ENCODE measurements at places on chromosomes 6 and 20.

DNA sequence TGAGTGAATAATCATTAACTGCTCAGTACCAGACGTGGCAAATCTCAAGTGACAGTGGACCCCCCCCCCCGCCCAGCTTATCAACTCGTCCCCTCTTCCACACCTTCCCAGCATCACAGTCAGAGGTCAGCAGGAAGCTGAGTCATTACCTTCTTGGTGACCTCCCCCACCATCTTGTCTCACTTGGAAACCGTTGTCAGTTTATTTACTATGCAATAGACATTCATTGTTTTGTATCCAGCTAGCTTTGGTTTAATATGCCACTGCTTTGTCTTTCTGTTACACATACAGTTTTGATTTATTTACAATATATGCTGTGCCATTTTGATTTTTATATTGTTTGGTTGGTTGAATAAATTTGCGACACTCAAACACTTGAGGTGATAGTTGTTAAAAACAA is 158.1 kb downstream of the QKI start:
- no peak for DNase-seq

DNA sequence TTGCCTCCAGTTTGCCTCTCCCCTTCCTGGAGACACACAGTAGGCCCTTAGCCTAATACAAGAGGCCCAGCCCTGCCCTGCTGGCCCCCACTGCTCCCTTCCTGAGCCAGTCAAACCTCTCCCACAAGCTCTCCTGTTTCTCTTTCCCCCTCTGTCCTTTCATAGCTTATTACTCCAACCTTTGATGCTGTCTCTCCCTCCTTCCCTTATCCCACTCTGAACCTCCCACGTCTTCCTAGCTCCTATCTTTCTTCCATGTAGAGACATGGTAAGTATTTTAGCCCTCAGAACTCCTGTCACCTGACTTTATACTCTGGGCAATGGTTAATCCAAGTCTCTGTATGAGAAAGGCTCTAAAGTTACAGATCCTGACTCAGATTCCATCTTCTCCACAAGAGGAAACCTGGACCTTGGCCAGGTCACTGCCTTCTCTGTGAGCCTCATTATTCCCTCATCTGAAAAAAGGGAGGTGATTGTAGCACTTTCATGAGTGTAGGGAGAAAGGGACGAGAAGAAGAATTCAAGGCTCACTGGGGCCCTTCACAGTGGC is 6.7 kb downstream of the TGIF2 start:
- DNase-seq = no peak

- no peak for DNase-seq
Measured at GRCh38 chr6:122692807-122693580, 82.8 kb downstream of the PKIB start.

DNA sequence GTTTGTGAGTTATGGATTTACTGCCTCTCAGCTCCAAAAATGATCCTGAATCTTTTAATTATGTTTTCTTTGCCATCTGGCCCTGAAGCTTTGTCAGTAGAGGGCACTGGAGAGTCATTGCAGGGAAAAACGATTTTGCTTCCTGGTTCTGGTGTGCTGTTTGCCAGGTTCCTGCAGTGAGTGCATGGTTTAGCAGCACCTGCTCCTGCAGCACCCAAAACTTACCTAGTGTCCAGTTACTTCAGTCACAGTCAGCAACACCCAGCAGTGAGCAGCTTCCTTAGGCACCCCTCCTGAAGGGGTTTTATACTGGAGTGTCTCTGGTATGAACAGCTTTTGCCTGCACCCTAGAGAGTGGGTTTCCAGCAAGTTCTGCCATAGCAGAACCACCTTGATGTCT is 6.0 kb upstream of the TRIM26 start:
- peak; percentile 30 for DNase-seq

GRCh38 chr20:11156922-11157321 is 483.1 kb upstream of the JAG1 start:
- DNase-seq = no peak

- DNase-seq = no peak
Measured at GRCh38 chr20:63431944-63432343, 40.5 kb downstream of the KCNQ2 start.

GRCh38 chr6:158004701-158005095 is 23.0 kb downstream of the SYNJ2 start:
- DNase-seq = no peak

GRCh38 chr20:52981051-52981450 is 8.9 kb downstream of the TSHZ2 start:
- no peak for DNase-seq

DNA sequence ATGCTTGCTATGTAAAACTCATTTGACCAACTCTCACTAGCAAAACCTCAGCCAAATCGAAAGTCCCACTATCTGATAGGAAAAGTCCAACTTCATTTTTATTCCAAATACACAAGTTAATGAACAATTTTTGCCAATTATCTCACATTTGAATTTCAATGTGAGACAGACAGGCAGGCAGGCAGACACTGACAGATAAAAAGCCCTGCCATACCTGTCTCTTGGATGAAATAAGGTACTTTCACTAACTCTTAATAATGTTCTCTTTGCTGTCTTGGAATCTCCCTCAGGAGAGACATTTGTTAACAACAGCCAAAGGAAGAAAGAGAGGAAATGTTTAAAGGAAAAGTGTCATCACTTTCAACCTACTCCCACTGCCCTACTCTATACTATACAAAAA is 82.0 kb downstream of the RNGTT start:
- DNase-seq = no peak

DNA sequence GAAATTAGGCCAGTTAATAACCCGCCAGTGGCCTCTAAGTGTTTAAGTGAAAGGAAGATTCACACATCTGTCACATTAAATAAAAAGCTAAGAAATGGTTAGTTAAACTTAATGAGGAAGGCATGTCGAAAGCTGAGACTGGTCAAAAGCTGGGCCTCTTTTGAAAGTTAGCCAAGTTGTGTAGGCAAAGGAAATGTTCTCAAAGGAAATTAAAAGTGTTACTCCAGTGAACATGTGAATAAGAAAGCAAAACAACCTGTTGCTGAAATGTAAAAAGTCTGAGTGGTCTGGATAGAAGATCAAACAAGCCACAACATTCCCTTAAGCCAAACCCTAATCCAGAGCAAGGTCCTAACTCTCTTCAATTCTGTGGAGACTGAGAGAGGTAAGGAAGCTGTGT is 10.9 kb upstream of the MTRF1L start:
- no peak for DNase-seq

DNA sequence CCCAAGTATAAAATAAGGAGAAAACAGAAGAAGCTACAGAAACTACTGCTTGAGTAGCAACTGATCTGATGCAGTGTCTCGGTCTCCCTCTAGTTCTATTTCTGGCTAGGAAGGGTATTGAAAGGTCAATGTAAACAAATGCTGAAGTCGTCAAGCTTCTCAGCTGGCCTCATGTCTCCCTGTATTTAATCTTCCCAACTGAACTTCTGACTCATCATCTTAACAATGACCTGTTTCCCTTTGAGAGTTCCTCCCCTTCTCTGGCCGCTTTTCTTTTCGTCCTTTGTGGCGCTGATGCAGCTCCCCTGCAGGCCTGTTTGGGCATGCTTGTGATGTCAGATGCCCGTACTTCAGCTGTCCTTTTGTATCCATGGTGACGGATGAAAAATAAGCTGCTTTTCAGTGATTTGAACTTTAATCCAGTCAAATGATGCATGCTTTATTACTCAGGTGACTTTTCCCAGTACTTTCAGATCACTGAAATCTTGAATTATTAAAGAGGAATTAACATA is 7.8 kb upstream of the LCA5 start:
- no peak for DNase-seq

- DNase-seq = no peak
Measured at GRCh38 chr6:26539071-26539615, 977 bp downstream of the HMGN4 start.

DNA sequence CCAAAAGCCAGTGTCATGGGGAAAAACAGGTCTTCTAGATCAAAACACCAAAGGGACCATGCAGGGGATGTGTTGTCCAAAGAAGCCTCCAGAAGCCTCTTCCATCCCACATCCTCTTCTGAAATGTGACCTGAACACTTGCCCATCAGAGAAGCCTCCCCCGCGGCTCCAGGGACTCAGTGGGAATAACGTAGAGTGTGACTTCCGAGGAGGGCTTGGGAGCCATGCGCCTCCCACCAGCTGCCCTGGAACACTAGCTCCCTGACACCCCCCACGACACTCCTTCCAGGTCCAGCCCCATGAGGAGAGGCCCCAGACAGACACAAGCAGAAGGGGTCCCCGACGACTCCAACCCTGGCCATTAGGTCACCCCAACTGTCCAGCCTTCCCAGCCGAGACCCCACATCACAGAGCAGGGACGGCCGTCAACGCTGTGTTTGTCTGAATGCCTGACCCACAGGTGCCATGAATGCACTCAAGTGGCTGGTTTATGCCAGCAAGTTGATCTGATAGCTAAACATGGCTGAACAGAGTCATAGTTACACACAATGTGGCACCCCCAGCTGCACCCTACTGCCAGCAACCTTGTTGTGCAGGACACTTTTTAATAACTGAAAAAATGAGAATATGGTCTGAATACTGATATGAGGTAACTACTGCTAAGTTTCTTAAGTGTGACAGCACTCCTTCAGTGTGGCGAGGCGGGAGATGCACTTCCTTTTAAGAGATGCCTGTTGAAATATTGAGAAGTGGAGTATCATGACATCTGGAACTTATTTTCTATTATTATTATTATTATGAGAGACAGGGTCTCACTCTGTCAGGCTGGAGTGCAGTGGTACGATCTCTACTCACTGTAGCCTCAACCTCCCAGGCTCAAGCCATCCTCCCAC is 58.0 kb downstream of the GINS1 start:
- DNase-seq = no peak

- DNase-seq = no peak
Measured at GRCh38 chr6:109186012-109186411, 90.7 kb downstream of the CEP57L1 start.

DNA sequence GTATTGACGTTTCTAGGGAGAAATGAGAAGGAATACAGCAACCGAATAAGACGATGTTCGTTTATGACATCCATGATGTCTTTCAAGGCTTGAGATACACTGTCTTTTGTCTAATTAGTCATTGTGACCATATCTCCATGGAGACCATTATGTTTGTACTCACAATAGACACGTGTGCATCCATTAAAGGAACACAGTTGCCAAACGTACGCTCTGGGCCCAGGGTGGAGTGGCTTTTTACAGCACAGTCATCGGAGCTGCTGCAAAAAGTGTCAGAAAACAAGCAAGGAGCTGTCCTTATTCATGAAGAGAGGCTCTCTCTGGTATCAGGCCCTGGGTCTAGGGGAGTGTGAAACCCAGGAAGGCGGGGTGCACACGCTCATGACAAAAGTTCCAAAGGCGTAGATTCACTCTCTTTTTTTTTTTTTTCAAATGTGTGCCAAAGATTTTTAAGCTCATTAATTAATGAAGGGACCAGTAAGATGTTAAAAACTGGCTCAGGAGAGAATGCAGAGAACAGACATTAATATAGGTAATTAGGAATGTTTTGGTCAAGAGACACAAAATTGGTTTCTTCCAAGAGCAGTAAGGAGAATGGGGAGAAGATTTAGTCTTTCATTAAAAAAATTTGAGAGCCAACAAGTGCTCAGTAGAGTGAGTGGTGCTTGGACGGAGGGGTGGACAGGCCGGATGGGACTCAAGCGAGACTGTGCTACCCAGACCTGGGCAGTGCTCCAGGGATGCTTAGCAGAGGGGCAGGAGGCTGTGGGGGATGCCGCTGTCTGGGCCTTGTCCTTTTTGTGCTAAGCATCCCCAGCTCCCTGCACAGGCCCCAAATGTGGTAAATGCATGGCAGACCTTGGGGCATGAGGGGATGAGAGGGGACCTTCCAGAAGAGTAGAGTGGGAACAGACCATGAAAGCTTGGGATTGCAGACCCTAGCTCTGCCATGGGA is 34.9 kb upstream of the GTSF1L start:
- no peak for DNase-seq

DNA sequence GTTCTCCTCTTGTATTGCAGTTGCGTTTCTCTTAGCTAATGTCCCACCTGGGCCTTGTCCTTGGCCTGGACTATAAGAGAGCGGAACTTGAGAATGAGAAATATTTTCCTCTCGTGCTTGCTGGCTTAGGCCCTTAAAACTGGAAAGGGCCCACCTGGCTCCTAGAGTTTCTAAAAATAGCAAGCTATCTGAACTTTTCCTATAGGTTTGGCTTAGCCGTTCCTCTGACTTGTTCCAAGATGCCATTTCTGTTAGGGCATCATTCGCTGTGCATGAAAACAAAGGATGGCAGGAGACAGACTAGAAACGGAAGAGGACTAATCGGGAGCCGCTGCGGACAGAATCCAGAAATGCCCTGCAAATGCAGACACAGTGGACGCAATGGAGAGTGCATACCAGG is 4.5 kb downstream of the RIPOR3 start:
- DNase-seq = no peak

- no peak for DNase-seq
Measured at GRCh38 chr20:2585811-2586210, 49.4 kb downstream of the TMC2 start.

GRCh38 chr6:68958327-68958726 is 323.2 kb downstream of the ADGRB3 start:
- DNase-seq = no peak

DNA sequence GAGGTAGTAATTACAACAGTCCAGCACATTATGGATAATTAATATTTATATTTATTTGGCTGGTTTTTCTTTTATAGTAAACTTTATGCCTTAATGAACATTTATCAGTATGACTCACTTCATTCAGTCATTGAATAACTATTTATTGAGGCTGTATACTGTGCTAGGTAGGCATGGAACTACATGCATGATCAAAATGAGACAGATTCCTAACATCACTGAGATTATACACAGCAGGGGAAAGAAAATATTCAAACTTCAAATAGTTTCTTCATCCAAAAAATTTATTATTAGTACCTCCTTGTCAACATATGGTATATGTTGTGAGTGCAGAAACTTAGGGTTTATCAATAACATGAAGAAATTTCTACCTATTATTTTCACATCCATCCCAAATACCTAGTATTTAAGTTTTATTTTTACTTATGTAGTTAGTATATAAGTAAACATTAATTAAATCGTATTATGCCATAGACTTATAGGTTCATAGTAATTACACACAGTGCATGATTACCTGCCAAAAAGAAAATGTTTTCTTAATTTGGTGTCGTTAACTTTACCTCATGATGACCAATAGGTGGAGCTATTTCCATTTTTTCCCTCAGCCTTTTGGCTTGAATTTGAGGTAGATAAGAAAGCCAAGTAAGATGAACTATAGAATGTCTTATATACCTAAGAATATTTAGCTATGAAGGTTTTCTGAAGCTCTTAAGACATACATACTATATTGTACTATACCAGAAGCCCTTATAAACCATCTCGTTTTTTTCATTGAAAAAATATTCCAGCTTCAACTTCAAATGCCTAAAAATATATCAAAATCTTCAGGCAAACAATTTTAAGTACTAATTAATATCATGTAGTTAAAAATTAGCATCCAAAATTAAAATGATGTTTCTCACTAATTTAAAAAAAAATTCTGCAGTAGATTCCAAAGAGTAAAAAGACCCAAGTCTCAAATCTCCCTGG is 12.5 kb upstream of the TMEM30A start:
- no peak for DNase-seq

DNA sequence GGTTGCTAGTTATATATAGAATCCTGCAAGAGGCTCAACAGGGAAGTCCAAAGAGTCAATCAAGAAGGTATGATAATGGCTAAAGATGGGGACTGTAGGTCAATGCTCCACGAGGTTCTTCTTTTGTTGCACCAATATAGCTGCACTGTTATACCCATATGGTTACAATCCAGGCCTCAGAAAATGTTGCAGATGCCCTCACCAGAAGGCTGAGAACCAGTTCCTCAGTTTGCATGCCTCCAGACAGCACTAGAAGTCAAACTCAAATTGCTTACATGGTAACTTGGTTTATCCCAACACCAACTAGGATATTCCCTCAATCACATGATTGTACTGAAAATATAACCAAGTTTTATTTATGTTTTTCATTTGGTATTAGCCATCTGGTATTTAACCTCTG is 12.1 kb downstream of the EEF1A1 start:
- DNase-seq = no peak
